ENCODE measurements at places on chromosomes 16 and 17.

- peak; percentile 34 for DNase-seq
Observed at GRCh38 chr16:56451753-56452689, 667 bp downstream of the OGFOD1 start.

- no peak for DNase-seq
Observed at GRCh38 chr16:9610727-9611126, 519.3 kb downstream of the HAPSTR1 start.

- DNase-seq = no peak
Observed at GRCh38 chr16:83808573-83809014, 816 bp downstream of the HSBP1 start.

- DNase-seq = peak; percentile 13
Observed at GRCh38 chr16:30110661-30111060, 2.7 kb downstream of the GDPD3 start.

- DNase-seq = peak; percentile 42
Observed at GRCh38 chr17:44655983-44656710, at the start of gene MEIOC. Gene MEIOC, plus strand, starts transcription at chr17:44656468. Its CDS starts 146 bp downstream, at chr17:44656614.

- DNase-seq = peak; percentile 32
Observed at GRCh38 chr17:33049781-33050414, 58.3 kb downstream of the SPACA3 start.

DNA sequence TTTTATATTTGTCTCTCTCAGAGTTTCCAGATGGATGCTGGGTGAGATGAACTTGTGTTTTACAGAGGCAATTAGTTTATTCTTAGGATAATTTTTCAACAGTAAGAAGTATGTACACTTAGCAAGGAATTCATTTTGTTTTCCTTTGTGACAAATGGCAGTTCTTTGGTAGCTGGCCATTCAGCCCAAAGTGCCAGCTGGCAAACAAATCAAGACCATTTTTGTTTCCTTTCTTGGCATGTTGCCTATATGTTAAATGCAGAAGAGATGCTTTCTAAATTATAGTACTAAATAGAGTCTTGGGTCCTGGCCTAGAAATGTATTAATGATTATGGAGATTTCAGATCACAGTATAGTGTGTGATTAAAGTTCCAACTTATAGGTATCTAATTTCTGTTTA is 337.1 kb downstream of the CNTNAP4 start:
- DNase-seq = no peak

GRCh38 chr16:85424260-85425073 is 188.7 kb upstream of the GSE1 start:
- no peak for DNase-seq

DNA sequence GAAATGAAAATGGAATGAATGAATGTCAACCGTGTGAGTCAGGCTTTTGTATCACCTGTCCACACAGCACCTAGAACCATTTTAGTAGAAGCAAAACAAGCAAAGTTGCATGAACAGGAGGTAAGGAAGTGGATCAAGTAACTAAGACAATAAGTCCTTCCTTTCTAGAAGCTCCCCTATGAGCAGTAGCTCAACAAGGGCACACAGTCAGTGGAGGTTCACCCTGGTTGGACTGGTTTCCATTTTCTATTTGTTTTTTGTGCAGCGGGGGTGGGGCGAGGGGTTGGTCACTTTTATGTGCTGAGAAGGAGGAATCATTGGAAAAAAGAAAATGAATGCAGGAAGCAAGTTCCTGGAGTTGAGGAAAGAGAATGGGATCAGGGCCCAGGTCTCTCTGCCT is 4.0 kb upstream of the HSBP1 start:
- DNase-seq = no peak

DNA sequence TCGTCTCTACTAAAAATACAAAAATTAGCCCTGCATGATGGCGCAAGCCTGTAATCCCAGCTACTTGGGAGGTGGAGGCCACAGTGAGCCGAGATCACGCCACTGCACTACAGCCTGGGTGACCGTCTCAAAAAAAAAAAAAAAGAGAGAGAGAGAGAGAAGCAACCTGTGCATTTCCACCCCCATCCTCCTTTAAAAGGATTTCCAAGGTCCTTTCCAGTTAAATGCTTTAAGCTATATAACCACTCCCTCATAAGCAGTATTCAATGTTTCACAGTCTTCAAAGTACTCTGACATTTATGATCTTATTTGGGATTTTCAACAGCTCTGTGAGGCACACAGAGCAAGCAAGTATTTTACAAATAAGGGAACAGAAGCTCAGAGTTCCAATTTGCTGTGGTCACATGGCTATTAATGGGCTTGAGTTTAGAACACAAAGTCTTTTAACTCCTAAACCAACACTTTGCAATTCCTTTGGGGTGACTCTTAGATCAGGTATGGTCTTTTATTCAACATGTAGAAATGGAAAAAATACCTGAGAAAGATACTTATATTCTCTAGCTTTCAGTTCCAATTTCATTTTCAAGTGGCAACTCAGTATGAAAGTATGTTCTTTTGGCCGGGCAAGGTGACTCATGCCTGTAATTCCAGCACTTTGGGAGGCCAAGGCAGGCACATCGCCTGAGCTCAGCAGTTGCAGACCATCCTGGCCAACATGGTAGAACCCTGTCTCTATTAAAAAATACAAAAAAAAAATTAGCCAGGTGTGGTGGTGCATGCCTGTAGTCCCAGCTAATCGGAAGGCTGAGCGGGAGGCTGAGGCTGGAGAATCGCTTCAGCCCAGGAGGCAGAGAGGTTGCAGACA is 31.3 kb downstream of the SPOP start:
- DNase-seq = peak; percentile 79

DNA sequence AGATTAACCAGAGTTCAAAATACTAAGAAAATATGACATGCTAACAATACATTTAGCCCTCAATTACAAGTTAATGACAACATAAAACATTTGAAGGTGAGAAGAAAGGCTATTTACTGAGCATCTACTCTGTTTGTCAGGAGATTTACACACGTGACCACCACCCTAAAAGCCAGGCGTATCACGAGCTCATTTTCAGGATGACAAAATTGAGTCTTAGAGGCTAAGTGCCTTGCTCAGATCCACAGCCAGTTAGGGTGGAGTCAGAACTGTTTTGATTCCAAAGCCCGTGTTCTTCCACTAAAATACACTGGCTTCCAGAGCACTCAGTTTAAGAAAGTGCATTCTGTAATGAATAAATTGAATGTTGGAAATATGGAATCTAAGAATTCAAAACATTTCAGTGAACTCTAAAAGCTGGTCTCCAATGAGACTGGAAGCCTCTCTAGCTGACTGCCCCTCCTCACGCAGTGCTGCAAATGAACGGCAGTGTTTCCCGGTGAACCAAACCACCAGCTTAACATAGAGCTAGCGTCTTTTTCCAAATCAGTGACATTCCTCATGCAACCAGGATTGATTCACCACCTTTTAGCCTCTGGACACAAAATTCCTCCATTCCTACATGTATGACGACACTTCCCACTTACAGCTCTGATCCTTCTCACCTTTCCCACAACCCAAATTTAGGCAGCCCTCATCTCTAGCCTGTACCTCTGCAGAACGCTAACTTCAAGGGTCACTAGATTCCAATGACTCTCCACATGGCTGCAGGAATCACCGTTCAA is 5.9 kb downstream of the ZDHHC7 start:
- peak; percentile 57 for DNase-seq

GRCh38 chr17:79407385-79407784 is 203.5 kb downstream of the RBFOX3 start:
- no peak for DNase-seq

GRCh38 chr16:55480228-55480655 is 1.2 kb downstream of the MMP2 start:
- DNase-seq = peak; percentile 88

DNA sequence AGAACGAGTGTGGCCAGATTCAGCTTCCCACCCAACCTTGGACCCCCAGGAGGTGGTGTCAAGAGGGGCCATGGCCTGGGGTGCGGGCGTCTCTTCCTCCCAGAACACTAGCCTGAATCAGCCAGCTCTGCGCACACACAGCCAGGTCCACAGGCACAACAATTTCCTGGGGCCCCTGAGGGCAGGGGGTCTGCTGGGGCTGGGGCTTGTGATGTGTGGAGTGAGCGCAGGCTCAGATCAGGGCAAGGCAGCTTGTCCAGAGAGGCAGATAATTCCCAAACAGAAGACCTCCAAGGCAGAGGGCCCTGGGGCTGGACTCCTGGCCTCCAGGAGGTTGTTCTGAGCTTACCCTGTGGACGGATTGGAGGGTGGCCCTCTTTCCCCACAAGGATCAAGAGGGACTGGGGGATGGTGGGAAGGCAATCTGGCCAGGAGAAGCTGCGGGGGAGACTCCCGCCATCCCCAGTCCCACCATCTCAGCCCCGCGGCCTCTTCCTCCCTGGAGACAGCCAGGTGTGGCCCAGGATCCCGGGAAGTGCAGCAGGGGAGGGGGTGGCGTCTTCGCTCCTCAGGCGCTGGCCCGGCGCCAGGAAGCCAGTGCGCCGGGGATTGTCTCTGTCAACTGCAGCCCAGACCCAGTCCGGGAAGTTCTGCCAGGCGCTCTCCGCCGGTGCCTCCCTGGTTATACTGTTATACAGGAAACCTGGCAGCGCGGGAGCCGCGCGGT is 52.0 kb upstream of the AMZ2 start:
- no peak for DNase-seq
